NCI-H446 treated with DMSO at 0.1 percent for 48 hours (cell line): ENCODE measurements at places on chromosomes 6 and 20.

- DNase-seq: no peak
These were observed 47.8 kb upstream of the TAGAP start for GRCh38 chr6:159092631-159093030.

- no peak for DNase-seq
These were observed 7.0 kb downstream of the RCAN2 start for GRCh38 chr6:46484081-46484820.

GRCh38 chr6:132863895-132864294 lies 49.5 kb downstream of the RPS12 start:
- no peak for DNase-seq

DNA sequence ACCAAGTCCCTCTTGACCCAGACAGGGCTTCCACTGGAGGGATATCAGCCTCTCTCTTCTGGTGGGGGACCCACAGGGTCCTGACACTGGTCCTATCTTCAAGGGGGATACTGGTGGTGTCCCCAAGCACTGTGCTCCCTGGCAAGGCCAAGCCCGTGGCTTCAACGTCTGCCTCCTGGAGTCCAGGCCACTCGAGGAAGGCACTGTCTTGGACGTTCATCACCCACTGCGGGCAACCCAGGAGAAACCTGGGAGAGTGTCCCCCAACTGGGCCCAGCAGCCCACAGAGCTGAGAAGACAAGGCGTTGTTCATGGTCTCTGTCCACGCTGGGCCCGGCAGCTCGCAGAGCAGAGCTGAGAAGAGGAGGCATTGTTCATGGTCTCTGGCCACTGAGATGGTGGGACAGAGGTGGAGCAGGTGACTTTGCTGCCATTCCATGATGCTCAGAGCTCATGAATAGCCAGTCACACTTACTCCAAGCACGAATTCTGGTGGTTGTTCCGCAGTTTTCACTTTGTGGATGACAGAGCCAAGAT lies 37.5 kb upstream of the FRMD1 start:
- no peak for DNase-seq

- no peak for DNase-seq
These were observed 15.8 kb downstream of the REPS1 start for GRCh38 chr6:138972226-138972665.

DNA sequence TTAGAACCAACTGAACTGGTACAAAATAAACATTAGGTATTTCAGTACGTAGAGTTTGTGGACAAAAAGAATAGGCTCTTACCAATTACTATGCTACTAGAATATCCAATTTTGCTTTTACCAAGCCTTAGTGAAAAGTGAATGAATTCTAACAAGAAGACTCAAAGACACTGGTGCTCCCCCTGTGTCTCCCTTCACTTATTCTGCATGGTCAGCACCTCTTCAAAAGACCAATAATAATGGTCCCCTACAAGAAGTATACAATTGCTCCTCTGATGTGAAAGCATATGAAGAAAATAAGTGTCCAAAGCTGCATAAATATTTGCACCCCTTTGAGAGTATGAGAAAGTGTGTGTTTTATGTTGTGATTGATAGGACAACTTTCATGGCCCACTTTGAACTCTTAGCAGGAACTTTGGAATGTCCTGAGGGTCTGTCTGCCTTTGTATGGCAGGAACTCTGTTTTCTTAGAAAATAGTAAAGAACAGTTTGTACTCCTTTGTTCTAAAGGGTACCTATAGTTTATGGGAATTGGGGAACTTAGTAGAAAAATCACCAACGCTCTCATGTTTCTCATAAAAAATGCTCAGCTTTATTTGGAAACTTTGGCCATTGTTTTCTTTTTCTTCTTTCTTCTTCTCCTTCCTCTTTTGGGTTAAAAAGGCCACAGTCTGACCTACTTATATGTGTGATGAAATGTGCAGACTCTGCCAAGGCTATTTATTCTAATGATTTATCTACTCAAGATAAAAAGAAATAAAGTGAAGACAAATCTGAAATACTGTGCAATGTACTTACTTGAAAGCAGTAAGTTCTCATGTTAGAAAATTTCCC lies 352.4 kb downstream of the LAMA2 start:
- no peak for DNase-seq

- no peak for DNase-seq
These were observed 552 bp upstream of the DEF6 start for GRCh38 chr6:35296931-35297600.

DNA sequence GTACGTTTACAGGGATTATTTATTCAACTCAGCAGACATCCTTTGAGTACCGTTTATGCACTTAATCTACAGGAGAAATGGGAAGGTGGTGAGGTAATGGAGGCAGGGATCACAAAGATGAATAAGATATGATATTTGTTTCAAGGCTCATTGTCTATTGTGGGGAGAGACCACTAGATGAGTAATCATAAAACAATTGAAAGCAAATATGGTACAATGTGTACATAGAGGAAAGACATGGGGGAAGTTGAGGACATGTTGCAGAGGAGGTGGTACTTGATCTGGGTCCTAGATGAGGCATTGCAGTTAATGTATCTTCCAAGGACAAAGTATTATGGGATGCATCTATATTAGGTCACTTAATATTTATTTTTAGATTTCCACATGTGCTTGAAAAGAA lies 13.7 kb upstream of the CDC5L start:
- no peak for DNase-seq

DNA sequence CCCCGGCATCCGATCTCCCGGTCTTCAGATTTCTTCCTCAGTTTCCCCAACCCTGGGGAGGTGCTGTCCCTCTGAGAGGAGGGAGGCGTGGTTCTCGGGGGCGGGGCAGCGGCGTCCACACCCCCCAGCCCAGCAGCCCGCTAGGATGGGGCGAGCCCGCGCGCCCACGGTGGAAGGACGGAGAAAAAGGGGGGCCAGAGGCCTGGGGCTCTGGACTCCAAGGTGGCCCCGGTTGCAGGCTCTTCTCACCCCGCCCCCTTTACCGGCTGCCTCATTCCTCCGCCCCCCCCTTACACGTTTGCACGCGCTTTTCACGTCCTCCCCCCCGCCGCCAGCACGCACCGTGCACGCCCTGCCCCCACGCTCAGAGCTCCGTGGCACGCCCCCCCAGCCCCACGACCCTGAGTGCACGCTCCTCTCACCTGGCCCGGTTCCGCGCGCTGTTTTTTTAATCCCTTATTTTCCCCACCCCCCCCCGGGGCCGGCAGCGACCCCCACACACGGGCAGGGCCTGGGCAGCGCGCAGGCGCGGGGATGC lies 402 bp downstream of the ZBTB12 start:
- no peak for DNase-seq
